ENCODE measurements at places on chromosomes 12 and 14.

- no peak for DNase-seq
Observed at GRCh38 chr12:121738340-121738858, 25.8 kb downstream of the TMEM120B start.

- no peak for DNase-seq
Observed at GRCh38 chr12:44842669-44843068, 33.4 kb downstream of the NELL2 start.

DNA sequence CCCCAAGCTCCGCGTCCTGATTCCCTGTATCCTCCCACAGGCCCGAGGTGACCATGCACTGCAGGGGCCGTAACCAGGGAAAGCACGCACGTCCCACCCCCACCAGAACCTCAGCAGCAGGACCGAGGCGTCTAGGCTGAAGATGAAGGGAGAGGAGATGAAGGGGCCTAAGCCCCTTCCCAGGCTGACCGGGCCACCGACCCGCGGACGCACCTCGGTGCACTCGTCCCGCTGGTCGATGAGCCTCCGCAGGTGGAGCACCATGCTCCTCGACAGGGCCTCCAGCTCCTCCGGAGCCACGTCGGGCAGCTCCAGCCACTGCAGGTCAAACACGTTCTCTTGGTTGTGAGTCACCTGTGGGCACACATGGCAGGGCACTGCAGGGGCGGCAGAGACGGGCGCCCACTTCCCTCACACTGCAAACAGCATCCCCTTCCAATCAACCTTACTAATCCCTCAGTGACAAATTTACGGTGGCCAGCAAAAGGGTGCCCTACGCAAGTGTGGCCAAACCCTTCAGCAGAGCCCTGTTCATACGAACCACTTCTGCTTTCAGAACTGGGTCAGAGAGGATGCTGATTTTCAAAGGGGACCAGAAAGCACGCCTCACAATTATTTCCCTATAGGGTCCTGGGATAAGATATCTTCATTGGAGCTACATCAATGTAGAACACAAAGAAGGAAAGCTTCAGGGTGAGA lies 77.8 kb downstream of the CCDC88C start:
- no peak for DNase-seq

GRCh38 chr12:67286257-67286656 lies 17.1 kb downstream of the CAND1 start:
- DNase-seq: no peak

DNA sequence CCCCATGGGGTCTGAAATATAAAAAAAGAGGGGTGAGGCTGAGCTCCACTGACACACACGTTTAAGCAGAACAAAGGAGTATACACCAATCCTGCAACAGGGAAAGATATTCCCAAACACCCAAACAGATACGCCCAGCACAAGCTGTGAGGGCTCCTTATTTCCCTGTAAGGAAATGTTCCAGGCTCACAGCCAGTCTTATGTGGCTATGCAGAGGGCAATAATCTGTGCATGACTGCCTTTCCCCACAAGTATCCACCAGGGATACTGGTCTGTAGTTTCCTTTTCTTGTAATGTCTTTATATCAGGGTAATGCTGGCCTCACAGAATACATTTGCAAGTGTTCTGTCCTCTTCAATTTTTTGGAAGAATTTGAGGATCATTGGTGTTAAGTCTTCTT lies 141.7 kb upstream of the DAAM1 start:
- no peak for DNase-seq

- DNase-seq: no peak
Observed at GRCh38 chr14:104757238-104757585, 4.3 kb downstream of the SIVA1 start.

DNA sequence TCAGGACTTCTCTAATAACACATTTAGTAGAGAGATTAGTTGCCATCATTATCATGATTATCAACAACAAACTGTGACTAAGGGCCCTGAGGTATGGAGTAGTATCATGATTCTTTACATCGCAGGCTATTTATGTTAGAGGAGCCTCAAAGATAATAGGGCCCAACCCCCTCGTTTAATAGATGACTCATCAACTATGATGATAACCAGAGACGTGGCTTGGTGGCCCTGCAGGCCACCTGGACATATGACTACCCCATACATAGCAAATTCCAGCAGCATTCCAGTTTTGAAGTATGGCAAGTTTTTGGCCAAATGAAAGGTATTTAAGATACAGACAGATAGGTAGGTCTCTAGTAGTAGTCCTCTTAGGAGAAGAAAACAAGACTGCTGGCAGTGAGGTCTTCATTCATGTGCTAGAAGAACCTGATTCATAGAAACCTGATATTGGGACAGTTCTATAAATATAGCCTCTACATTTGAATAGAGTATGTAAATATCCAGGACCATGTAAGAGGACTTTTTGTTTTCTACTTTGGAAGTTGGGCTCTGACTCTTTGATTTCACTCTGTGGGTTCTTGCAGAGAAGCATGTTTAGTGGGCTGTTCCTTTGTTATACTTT lies 5.6 kb downstream of the RIC8B start:
- DNase-seq: peak; percentile 56

DNA sequence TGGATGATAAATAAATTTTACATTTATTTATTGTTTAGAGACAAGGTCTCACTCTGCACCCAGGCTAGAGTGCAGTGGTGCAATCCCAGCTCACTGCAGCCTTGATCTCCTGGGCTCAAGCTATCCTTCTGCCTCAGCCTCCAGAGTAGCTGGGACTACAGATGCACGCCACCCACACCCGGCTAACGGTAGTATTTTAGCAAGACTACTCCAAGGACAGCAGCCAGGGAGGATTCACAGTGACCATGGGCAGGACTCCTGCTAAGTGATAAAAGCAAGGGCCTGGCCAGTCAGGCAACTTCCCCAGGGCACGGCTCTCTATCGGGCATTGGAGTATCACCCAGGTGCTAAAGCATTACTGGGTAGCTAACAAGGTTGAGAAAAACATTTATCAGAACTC lies 55.4 kb downstream of the ARL6IP4 start:
- DNase-seq: no peak

- no peak for DNase-seq
Observed at GRCh38 chr14:91164676-91165075, 50.8 kb downstream of the DGLUCY start.

GRCh38 chr14:65065719-65066118 lies 36.6 kb downstream of the MAX start:
- no peak for DNase-seq

GRCh38 chr12:43011383-43011926 lies 421.9 kb upstream of the PRICKLE1 start:
- no peak for DNase-seq

GRCh38 chr14:45526715-45527549 lies 273.9 kb upstream of the MIS18BP1 start:
- peak; percentile 86 for DNase-seq

DNA sequence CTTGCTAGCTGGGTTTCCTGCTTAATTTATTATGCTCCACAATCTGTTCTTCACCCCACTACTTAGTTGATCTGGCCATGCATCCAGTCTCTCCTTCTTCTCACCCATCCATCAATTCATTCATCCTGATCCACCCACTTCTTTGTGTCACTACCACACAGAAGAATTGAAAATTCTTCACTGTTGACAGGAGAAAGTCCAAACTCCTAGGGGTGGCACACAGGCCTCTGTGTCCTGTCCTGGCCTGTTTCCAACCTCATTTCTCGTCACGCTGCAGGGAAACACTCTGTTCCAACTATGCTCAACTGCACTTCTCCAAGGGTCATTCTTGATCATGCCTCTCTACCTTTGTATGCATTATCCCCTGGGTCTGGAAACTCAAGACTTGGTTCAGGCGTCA lies 10.6 kb upstream of the KRT83 start:
- DNase-seq: no peak

- no peak for DNase-seq
Observed at GRCh38 chr12:77299001-77299400, 233.6 kb upstream of the E2F7 start.

- DNase-seq: no peak
Observed at GRCh38 chr14:70776197-70776596, 33.1 kb downstream of the MAP3K9 start.

GRCh38 chr14:99257122-99257672 lies 14.8 kb downstream of the BCL11B start:
- DNase-seq: no peak

DNA sequence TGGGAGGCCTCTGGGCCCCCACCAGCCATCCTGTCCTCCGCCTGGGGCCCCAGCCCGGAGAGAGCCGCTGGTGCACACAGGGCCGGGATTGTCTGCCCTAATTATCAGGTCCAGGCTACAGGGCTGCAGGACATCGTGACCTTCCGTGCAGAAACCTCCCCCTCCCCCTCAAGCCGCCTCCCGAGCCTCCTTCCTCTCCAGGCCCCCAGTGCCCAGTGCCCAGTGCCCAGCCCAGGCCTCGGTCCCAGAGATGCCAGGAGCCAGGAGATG lies 729 bp upstream of the GAPDH start:
- no peak for DNase-seq

GRCh38 chr12:91191513-91192111 lies 9.0 kb upstream of the DCN start:
- DNase-seq: no peak

GRCh38 chr12:44817687-44818086 lies 58.4 kb downstream of the NELL2 start:
- no peak for DNase-seq

GRCh38 chr12:112238441-112238840 lies 113.1 kb downstream of the TRAFD1 start:
- no peak for DNase-seq

DNA sequence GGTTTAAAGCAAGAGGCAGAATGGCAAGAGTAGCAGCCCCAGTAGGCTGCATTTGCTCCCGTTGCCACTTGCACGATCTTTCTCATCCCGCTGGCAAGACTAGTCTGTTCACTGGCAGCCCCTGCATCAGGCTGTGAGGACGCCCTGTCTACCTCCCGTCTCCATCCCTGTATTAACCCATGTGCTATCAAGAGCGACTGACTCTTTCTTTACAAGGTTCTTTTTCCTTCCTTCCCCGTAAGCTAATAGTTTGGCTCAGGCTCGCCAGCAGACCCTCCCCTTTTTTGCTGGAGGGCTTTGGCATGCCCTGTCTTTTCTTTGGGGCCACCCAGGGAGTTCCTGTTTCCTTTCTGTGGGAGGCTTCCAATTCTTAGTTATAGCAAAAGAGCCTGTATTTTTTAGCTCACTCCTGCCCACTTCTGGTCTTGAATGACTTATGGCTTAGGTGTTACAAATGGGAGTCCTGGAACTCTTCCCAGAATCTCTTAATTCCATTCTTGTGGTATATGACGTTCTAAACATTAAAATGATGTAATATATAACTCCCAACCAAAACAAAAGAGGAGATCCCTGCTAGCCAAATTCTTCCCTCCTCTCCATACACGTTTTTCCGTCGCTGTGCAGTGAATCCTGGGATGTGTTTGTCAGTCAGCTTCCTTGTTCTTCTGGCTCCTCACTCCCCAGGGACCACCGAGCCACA lies 149.0 kb downstream of the PRKCH start:
- peak; percentile 74 for DNase-seq

DNA sequence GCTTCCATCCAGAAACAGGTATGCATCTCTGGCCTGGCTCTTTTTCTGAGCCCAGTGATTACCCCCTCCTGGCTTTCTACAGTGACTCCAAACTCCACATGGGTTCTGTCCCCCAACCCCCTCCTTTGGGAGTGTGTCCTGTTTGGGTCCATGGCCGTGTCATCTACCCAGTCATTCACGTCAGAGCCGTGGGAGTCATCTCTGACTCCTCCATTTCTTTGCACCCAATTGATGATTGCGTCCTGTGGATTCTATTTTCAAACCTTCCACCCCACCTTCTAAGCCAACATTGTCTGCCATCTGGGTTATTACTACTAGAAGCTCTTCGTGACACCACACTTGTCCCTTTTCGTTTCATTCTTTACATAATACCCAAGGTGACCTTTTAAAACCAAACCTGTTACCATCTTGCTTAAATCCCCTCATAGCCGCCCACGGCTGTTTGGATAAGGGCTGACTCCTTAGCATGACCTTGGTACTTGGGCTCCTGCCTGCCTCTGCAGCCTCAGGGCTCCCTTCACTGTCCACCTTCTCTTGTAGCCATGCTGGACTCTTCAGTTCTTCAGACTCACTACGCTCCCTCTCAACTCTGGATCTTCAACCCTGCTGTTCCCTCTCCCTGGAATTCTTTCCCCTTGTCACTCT lies 38.1 kb upstream of the NT5DC3 start:
- DNase-seq: no peak

GRCh38 chr14:94423453-94424056 lies 29.0 kb downstream of the SERPINA11 start:
- peak; percentile 91 for DNase-seq

DNA sequence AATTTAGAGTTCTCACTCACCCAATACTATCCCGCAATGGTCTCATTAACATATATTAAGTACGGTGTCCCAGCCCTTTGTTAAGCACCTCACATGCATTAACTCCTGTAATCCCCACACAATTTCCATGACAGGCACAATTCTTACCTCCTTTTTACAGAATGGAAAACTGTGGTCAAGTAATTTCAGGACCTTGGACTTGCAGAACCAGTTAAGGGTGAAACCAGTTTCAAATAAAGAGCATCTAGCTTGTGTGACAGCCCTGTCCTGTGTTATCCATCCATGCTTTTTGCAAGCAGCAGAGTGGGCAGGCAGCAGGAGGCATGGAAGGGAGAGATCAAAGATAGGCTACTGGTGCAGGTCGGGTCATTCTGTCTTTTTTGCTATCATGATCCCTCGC lies 470.8 kb downstream of the NELL2 start:
- peak; percentile 36 for DNase-seq

DNA sequence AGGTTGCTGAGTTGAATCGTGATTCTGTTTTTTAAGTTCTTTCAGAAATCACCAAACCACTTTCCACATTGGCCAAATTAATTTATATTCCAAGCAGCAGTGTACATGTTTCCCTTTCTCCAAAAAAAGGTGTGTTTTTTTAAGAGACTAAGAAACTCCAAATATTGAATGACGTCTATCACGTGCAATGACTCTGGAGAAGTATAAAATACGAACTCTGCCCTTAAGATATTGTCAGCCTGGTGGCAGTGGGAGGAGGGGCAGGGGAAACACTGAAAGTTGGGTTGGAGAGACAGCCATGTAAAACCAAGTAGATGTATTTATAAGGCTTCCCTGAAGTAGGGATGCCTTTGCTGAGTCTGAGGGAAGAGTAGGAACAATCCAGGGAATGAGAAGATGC lies 50.1 kb upstream of the DHRS4 start:
- no peak for DNase-seq

- peak; percentile 93 for DNase-seq
Observed at GRCh38 chr12:46370792-46371717, 1.5 kb downstream of the SLC38A2 start.

DNA sequence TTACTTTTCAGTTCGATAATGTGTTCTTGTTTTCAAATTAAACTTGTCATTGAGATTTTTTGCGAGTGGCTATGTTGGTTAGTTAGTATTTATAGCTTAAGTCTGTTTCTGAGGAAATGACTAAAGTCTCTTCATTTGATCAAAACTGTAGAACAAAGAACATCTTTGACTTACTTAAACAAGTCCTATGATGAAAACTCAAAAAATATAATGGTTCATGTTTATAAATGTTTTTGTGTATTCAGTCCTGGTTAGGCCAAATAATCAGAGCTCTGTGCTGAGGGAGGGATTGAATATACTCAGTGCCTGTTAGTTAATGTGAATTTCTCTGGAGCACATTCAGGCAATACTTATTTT lies 51.7 kb downstream of the PPFIBP1 start:
- no peak for DNase-seq
